A549 treated with CORT108297 at 1 μM for 4 hours (cell line): ENCODE measurements at places on chromosomes 12 and 14. TPM values are rescaled to one million over a fixed set of nuclear protein-coding genes. Genes with fewer than 3 reads are reported as not detected.

The CLEC2B gene
- total RNA-seq, result 1.0 to 1.9 TPM (median 1.8 TPM) in 5 replicates

The CACNA1C gene
- total RNA-seq, result 0.02 to 0.15 TPM (median 0.09 TPM) in 3 of 5 replicates, not detected in the others

The SDSL gene
- total RNA-seq, result 20.7 to 29.9 TPM (median 28.4 TPM) in 5 replicates

The DTX3 gene
- total RNA-seq, result 14.1 to 19.9 TPM (median 19.8 TPM) in 5 replicates

The ANKS1B gene
- 0.20 to 0.63 TPM (median 0.48 TPM) in 5 replicates for total RNA-seq

The BEST3 gene
- 1.0 to 1.4 TPM (median 1.1 TPM) in 5 replicates for total RNA-seq

The TMEM30B gene
- 0.12 to 0.27 TPM (median 0.17 TPM) in 5 replicates for total RNA-seq

The KRT75 gene
- total RNA-seq, result 0.13 to 0.21 TPM (median 0.16 TPM) in 5 replicates

The SPIC gene
- total RNA-seq, result not detected in 5 replicates

The TAS2R19 gene
- 0.18 TPM in 1 of 5 replicates, not detected in the others for total RNA-seq

The VRTN gene
- not detected in 5 replicates for total RNA-seq

The CFL2 gene
- total RNA-seq, result 105 to 112 TPM (median 109 TPM) in 5 replicates

The SLC7A8 gene
- 0.47 to 0.73 TPM (median 0.55 TPM) in 5 replicates for total RNA-seq

The ERO1A gene
- 45.7 to 60.3 TPM (median 52.2 TPM) in 5 replicates for total RNA-seq

The SOAT2 gene
- 0.18 to 0.35 TPM (median 0.21 TPM) in 5 replicates for total RNA-seq

The SLC7A7 gene
- 12.6 to 19.5 TPM (median 15.3 TPM) in 5 replicates for total RNA-seq

The OR4K13 gene
- total RNA-seq, result not detected in 5 replicates
